K562 (cell line): ENCODE measurements at places on chromosomes 6 and 20.

DNA sequence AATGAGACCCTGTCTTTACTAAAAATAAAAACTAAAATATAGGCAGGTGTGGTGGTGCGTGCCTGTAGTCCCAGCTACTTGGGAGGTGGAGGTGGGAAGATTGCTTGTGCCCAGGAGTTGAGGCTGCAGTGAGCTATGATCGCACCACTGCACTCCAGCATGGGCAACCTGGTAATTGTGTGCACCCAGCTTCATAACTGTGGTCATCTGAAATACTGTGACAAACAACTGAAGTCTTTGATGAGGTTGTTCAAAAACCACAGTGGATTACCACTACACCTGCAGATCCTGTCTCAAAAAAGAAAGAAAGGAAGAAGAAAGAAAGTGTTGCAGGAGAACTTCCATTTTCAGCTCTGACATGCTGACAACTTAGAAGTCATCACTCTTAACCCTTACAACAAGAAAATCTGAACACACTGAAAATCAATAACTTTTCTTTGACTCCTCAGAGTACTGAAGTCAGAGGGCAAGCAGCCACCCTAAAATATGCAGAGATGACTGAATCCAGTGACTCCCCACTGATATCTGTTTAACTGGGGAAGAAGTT lies 13.8 kb upstream of the ZBP1 start:
- DNase-seq, result no peak

DNA sequence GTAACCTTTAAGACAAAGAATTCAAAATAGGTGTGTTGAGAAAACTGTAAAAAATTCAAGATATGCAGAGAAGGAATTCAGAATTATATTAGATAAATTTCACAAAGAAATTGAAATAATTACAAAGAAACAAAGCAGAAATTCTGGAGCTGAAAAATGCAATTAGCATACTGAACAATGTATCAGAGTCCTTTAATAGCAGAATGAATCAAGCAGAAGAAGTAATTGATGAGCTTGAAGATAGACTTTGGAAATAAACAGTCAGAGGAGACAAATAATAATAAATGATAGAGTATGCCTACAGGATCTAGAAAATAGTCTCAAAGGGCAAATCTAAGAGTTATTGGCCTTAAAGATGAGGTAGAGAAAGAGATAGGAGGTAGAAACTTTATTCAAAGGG lies 131.7 kb downstream of the COL21A1 start:
- DNase-seq, result no peak

DNA sequence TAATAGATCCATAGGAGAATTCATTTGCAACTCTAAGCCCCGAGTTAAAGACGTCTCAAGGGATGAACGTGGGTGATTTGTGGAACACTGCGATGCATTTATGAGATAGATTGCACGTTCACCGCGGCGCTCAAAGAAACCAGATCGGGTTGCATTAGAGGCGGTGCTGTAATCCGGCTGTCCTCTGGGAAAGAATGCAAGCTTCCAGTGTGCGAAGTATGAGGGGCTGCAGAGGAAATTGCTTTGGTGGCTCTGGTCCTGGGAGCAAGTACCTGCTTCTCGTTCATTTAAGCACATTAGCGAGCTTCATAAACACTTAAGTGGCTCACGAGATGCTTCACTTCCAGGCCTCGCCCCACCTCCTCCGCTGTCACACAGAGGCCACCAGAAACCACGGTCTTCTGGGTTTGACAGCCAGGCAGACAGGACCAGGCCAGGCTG lies 182.3 kb downstream of the CDH4 start:
- no peak for DNase-seq

DNA sequence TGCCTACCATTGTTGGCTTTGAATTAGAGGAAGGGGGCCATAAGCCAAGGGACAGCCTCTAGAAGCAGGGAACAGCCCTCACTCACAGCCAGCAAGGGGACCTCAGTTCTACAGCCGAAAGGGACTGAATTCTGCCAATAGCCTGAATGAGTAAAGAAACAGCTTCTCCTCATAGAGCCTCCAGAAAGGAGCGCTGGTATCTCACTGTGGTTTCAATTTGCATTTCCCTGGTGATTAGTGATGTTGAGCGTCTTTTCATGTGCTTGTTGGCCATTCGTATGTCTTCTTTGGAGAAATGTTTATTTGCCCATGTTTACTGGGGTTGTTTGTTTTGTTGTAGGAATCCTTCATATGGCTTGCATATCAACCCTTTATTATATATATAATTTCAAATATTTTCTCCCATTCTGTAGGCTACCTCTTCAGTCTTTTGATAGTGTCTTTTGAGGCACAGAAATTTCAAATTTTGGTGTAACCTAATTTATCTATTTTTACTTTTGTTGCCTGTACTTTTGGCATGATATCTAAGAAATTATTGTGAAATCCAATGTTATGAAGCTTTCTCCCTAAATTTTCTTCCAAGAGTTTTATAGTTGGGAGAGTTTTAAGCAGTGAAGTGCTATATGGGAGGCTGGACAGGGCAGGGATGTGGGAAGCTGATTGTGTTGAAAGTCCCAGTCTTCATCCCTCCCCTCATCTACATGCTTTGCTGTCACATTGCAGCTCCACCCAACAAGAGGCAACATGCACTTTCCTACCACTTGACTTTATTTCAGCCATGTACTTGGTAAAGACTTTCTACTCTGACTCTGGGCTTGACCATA lies 82.3 kb upstream of the SHLD1 start:
- no peak for DNase-seq

DNA sequence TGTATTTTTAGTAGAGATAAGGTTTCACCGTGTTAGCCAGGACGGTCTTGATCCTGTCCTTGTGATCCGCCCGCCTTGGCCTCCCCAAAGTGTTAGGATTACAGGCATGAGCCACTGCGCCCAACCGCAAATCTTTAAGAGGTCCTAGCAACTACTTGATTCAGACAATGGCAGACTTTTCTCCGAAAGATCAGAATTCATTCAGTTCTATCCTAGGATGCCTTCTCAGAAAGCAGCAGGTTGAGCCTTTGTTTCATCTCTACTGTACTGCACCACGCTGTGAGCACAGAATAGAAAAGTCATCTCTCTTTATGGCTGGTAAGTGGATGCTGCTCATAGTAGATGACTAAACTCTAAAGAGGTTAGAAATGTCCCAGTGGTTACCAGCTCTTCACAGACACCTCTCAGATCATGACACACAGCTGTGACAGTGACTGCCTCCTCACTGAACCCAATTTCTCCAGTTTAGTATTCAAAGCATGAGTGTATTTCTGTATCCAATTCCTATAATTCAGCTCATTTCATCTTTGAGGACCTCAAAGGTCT lies 6.0 kb upstream of the HSF2 start:
- no peak for DNase-seq

- no peak for DNase-seq
Observed at GRCh38 chr6:75204959-75205775, 686 bp downstream of the COL12A1 start.

DNA sequence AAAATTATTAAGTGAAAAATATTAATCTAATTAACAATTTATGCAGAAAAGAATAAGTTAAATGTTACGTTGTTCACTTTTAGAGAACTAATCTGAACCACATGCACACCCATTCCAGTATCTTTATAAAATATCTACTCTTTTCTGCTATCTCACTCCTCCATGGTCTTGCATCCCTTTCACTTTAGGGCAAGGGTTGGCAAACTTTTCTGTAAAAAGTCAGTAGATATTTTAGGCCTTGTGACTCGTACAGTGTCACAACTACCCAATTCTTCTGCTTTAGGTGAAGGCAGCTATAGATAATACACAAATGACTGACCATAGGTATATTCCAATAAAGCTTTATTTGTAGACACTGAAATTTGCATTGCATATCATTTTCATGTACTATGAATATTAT lies 39.7 kb upstream of the SUPT3H start:
- DNase-seq, result no peak

DNA sequence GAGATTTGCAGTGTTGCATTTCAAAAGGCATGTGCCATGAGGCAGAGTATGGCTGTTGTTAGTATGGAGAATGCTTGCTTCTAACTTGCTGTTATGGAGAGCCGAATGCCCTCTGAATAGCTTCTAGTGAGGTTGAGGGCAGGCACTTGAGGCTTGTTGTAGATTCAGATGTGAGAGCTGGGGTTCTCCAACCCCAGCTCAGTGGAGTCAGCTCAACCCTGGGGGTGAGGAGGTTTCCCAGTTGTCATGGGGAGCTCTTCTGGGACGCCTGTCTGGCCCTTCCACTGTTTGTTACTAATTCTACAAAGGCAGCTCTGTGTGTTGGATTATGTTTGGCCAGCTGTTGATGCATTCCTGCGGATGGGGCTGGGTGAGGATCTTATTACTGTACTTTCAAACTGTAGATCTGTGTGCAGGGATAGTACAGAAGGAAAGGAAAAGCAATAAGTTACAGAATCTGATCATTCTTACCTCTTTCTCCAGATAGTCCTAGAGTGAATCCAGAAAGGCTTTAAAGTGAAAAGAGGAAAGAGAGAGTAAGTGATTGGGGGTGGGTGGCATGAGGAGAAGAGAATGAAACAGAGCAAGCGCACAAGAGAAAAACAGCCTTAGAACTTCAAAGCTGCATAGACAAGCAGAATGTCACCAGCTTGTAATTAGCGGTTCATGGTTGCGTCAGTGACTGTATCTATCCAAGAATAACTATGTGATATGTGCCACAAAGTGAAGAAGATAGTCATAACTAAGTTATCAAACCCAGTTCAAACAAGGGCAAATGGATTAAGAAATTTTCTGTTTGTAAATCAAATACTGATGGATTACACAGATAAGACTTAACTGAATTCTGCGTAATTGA lies 148.7 kb downstream of the PRL start:
- no peak for DNase-seq

DNA sequence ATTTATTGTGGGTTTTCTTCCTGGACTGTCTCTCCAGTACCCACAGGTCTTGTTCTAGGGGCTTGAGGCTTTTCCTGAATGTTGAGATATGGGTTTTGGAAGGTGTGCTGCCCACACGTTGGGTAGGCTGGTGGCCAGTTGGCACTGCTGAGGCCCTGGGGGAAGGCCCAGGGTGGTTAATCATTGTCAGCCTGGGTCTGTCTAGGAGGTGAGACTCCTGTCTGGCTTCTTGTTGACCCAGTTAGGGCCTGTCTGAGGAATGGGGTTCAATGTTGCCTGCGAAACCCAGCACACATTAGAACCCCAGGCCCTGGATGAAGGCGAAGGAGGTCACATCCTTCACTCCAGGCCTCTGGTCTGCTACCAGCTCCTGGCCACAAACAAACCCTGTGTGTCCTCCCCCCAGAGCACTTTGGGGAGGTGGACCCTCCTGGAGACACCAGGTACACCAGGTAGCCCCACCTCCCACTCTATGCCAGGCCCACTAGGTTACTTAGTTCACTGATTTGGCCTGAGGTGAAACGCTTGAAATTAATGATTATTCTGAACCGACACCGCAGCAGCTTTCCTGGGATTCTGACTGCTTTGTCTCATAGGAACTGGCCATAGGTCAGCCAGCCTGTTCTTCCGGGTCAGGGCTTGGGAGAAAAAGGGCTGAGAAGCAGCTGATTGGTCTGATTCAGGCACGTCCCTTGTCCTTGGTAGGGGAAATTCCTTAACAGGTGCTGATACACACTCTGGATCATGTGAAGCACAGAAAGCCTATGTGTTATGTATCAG lies 15.2 kb downstream of the DNMT3B start:
- DNase-seq, result no peak

- no peak for DNase-seq
Observed at GRCh38 chr6:39923861-39924260, 10.4 kb downstream of the MOCS1 start.

DNA sequence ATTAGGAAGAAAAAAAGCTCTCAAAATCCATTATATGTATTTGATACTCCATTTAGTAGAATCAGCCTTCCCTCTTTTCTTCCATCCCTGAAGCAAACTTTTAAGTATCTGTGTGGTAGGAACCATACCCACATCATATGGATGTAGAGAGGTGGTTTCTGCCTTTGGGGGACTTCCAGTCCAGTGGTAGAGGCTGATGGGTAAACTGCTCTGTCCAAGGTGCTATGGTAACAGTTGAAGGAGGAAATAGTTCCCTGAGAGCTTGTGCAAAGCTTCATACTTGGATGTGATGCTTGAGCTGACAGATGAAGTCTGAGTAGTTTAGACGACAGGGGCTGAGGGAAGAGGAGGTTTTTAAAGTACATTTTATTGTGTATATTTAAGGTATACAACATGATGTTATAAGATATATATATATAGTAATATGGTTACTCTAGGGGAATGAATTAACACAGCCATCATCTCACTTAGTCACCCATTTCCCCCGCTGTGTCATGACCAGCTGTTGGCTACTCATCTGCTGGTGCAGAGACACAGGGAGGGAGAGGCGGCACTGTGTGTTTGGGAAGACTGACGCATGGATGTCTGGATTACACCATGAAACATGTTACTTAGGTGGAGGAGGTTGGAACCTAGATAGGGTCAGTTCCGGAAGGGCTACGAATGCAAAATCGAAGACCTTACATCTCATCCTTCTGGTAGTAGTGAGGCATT lies 185.2 kb downstream of the FARS2 start:
- no peak for DNase-seq
